Stimulated activated naive CD8-positive, alpha-beta T cell treated with anti-CD3 and anti-CD28 coated beads, Interleukin-15, amount 100 ng/mL, for 72 hours (primary cell): ENCODE measurements at places on chromosomes 11 and 22.

DNA sequence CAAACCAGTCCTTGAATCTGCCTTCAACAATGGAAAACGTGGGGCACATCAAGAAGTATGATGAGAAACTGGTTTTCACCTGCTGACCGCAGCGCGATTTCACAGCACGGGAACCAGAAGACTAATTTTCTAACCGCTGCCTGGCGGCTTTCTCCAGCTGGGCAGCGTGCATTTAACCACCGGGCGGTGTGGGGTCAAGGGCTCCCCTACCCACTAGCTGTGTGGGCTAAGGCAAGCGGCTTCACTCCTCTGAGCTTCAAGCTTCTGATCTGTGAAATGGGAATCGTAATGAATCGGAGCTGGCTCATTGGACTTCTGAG, 4.2 kb downstream of the SHANK2 start:
- no peak for DNase-seq

DNA sequence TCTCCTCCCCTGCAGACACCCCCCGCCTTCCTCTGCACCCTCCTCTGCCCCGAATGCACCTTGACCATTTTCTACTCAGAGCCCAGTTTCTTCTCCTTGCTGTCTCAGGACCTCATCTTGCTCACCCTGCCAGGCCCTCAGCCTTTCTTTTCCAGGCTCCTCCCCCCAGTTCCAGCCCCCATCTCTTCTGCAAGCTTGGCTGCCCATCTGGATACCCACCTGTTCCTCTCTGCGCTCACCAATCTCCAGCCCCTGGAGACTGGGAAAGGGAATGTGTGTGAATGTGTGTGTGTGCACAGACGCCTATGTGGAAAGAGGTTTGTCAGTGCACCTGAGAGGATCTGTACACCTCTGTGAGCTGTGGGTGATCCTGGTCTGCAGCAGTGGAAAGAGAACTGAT, 36.4 kb downstream of the SLC22A12 start:
- DNase-seq: no peak

DNA sequence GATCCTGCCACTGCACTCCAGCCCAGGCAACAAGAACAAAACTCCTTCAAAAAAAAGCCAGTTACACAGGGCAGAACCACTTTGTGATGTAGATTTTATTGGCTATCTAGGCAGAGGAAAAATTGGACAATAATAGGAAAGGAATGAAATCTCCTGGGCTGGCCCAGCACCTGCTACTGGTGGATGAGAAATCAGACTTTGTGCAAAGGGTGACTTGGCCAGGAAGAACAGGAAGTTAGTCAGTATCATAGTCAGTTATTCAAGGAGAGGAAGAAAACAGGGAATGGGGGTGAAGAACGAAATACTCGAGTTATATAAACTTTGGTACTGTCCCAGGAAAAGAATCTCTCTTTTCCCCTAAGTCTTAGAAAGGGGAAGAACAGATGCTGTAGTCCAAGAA, 11.0 kb upstream of the SPTBN2 start:
- no peak for DNase-seq

DNA sequence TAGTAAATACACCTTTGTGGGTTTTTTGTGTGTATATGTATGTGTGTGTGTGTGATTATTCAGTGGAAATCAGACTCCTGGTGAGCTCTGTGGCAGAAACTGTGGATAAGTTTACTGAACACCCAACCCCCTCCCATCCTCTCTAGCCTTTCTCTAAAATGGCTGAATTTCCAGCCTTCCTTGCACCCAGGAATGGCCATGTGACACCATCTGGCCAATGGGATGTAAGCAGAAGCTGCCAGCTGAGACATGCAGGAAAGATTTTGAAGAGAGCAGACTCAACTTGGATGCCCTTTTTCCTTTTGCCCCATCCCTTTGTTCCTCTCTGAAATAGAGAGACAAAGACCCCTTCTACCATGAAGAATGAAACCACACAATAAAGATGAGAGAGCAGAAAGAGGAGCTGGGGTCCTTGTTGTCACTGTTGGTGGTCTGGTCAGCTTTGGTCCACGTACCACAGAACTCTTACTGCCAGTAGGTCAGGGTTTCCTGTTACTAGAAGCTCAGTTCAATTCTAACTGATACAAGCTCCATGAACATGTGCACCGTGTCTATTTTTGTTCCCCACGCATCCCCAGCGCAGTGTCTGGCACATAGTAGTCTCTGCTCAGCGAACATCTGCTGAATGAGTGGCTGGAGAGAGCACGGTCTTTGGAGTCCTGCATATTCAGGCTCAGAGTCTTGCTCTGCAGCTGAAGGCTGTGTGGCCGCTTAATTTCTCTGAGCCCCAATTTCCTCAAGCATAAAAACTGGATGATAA, 57.5 kb downstream of the SEZ6L start:
- DNase-seq: no peak

- no peak for DNase-seq
These were observed 85.8 kb upstream of the E2F8 start for GRCh38 chr11:19326499-19326898.

DNA sequence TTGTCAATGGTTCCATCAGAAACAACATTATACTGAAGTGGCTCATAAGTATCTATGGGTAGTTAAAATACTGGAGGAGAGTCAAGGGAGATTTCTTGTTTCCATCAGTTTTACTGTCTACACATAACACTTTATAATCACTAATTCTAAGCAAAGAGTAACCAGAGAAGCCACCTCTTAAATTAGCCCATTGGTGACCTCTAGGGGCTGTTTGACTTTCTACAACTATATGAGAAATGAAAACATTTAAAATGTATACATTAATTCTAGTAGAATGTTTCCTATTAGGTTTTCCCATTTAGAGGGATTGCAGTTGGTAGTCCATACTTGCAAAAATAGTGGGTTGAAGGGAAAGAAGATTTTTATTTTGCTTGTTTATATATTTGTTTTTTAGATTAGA, 504.3 kb downstream of the FAM181B start:
- no peak for DNase-seq

GRCh38 chr11:120815319-120816100, 208.4 kb upstream of the TBCEL start:
- DNase-seq: no peak

DNA sequence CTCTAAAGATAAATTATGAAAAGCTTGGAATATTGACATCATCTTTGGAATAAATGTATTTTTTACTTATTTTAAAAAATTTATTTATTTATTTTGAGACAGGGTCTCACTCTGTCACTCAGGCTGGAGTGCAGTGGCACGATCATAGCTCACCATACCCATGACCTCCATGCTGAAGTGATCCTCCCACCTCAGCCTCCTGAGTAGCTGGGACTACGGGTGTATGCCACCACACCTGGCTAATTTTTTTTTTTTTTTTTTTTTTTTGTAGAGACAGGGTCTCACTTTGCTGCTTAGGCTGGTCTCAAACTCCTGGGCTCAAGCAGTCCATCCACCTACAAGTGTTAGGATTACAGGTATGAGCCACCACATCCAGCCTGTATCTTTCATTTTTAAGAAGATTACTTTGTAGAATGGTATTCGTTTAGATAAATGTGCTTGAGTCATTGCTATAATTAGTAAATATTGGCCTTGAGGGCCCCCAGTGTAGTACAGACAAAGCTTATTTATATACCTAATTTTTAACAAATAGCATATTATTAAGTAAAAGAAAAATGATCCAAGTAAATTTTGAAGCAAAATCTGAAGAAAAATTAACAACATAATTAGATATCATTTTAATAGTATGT, 8.5 kb downstream of the SWAP70 start:
- DNase-seq: no peak

GRCh38 chr11:46553814-46554212, 40.0 kb downstream of the AMBRA1 start:
- no peak for DNase-seq
